ENCODE measurements at places on chromosomes 4 and X.

DNA sequence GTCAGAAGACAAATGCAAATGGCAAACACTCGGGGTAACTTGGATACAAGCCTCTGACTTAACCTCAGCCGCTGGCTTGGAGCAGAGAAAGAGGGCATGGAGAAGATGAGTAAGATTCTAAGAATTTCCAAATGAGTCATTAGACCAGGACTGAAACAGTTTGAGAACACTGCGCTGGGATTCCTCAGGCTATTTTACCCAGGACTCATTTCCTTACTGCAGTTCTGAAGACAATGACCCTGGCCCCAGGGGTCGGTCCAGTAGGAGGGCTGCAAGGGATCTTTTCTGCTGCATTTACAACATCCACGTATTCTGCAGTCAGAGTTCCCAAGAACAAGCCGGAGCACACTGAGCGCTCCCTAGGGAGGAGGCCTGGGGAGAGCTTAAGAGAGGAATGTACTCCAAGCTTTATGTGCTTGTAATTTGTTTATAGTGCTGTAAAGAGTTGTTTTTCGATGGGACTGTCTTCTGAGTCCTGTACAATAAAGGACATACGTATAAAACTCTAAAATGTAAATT is 27.3 kb upstream of the SORBS2 start:
- peak; percentile 97 for DNase-seq

DNA sequence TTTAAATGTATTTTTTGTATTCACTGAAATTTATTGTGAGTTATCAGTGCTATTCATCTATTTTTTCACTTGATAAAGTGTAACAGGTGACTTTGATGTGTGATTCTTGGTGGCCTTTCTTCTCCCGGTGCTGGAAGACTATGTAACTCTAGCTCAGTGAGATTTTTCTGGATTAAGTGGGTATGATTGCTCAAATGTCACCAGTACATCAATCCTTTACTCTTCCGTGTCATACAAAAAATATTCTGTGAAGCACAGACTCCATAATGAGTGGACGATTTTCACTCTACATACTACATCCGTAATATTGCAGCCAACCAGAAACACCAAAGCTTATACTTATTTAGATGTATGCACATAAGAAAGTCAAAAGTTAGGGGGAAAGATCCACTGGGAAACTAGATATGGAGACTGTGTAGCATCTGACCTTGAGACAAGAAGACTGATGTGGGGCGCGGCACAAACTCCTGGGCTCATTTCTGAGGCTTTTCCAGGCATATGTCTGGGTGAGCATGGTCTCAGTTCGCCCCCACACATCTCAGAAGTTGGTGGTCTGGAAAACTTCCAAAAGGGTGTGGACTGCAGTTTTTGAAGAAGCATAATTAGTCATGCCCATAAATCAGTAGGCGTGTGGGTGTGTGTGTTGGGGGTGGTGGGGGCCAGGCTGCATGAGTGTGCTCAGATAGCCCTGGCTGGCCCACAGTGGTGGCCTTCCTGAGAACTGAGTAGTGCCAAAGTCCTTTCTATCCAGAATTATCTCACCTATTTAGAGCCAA is 53.9 kb upstream of the TENM3 start:
- peak; percentile 31 for DNase-seq

DNA sequence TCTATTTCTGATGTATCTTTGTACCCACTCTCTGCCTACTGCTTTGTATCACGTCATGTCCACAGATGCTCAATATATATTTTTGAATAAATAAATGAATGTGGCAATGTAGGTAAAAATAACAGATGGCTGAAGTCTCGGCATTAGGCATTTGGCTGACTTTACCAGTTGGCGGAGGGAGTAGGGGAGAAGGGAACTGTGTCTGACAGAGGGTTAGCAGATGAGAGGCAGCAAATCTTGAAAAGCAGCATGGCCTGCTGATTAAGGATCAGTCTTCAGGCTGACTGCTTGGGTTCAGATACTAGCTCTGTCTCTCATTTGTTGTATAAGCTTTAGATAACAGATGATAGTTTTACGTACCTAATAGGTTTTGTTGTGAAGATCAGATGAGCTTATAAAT is 31.9 kb upstream of the RASGEF1B start:
- no peak for DNase-seq

DNA sequence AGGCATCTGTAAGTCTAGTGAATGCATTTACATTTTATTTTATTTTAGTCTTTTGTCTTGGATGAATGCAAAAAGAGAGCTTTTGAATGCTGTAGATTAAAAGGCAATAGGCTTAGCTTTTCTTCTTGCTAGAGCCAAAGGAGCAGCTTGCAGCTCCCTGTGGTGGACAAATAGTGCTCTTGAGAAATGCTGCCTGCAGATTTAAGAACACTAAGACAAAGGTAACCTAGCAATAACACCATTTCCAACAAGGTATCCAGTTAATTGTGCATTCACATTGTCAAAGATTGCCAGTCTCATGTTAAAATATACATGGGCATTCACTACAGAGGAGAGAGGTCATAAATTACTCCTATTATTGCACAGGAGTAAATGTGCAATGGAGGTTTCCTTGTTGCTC is 859.2 kb upstream of the PRKX start:
- DNase-seq: no peak

- DNase-seq: no peak
These were observed 52.6 kb downstream of the SGMS2 start for GRCh38 chr4:107877361-107877760.

DNA sequence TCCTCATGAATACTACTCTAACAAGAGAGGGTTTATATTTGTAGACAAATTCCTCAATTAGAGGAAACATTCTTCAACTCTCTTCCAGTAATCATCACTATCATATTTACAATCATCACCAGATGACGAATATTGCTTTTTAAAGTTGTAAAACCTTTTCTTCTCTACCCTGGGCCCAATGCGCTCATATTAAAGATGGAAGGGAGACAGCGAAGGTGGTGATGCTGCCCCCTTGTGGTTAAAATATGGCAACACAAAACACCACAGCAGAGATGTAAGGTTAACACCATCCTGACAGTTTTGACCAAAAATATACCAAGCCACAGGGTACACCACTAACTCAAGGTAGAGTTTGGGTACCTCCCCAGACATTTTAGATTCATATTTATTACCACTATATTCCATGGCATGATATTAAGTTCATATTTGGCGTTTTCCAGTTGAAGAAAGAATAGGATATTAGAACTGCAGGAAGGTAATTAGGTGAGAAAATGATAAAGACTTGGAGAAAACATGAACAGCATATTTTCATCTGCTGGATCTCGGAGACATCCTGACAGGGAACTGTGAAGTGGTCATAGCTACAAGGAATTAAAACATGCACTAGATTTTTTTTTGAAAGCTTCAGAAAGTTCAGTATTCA is 72.8 kb downstream of the SLC9A7 start:
- DNase-seq: no peak

- DNase-seq: no peak
These were observed 606.8 kb upstream of the KLHL4 start for GRCh38 chrX:86910602-86911311.

DNA sequence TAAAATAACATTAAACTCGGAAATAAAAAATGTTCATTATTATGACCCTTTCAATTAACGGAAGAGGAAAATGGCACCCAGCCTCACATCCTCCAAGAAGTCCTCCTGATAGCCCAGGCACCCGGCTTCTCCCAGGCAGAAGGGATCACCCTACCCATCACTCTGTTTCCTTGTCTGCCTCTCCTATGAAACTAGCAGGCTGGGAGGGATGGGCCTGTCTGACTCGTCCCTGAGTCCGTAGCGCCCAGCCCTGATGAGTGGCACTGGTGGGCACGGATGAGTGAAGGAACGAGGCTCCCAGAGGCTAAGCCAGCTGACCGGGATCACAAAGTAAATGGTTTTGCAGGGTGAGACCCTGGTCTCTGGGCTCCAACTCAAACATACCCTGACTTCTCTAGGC is 28.6 kb upstream of the KIAA0232 start:
- no peak for DNase-seq

DNA sequence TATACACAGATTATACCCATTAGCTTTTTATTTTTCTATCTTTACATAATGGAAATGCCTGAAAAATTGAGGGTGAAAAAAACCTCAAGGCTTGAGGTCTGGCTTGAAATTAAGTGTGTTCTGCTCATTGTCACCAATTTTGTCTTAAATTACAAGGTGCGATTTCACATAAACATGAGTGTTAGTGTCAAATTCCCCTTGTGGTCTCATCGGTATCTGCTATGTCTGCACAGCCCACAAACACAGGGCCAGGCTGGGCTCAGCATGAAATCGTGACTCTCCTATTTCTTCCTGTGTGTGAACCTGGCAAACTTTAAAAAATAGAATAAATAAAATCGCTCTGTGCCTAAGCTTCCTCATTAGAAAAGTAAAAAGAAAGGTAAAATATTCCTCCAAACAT is 109.1 kb downstream of the CRLF2 start:
- DNase-seq: no peak

GRCh38 chr4:101191302-101192098 is 155.8 kb downstream of the PPP3CA start:
- DNase-seq: no peak

- no peak for DNase-seq
These were observed 100.6 kb downstream of the KCNIP4 start for GRCh38 chr4:21848021-21848420.

- no peak for DNase-seq
These were observed 94.5 kb downstream of the ABLIM2 start for GRCh38 chr4:8063974-8064563.

DNA sequence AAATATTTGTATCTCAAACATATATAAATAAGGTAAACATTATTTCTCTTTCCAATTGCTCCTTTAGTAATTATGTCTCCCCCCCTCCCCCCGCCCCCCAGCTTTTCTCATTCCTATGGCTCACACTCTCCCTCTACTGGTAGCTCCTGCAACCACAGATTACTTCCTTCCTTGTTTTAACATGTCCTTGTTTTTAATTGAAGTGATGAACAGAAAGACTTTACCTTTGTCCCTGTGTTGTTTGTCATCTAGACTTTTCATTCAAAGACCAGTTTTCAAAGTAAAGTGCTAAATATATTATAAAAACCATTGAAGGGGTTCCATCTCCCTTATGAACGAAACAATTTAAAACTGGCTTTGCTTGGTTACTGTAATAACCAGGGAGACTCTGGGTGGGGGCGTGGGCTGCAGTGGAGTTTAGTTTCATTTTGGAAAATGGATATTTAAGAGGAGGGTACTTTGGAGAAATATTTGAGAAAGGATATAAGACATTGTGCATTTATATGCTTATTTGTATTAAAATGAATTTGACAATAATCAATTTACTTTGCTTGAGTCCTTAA is 352.9 kb downstream of the RAPGEF2 start:
- DNase-seq: no peak

- no peak for DNase-seq
These were observed 2.0 kb downstream of the GTPBP6 start for GRCh38 chrX:316351-317325.

DNA sequence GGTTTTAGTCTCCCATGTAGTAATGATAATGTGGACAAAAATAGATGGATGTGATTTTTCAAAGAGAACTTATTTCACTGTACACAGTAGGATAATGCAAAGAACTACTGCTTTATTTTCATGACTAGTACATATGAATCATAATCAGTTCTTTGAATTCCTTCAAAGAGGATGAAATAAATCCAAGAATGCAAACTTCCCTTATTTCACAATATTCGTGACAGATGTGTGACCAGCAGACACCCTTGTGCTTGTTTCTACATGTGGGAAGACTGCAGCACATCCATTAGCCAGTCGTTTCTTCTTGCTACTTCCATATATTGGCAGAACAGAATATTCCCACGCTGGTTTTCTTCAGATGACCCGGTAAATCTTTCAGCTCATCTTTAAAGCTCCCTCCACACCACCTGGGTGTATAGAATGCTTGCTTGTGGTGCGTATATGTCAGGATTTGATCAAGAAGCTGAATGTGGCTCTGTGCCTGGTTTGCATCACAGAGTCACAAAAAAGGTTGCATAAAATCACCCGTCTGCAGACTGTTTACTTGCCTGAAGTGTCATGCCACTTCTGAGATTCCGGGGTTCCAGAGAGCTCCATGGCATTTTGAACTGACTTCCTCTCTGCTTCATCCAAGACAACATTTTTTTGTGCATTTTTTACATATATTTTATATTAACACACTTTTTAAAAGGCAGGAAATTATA is 47.7 kb upstream of the FAT4 start:
- no peak for DNase-seq

DNA sequence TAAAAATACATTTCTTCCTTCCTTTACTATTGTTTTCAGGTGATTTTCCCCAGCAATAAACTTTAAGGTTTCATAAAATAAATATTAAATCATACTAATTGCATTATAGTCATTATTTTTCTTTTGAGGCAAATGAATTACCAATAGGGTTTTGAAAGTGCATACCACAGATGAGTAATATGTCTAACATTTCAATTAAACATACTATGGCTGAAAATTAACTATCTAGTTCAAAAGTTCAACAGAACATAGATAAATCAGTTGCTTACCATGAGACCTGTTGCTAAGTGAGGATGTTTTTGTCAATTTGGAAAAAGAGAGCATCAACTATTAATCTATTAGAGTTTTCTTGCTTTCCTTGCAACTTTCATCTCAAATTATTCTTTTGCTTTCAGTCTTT is 35.0 kb downstream of the NPY5R start:
- DNase-seq: peak; percentile 61

DNA sequence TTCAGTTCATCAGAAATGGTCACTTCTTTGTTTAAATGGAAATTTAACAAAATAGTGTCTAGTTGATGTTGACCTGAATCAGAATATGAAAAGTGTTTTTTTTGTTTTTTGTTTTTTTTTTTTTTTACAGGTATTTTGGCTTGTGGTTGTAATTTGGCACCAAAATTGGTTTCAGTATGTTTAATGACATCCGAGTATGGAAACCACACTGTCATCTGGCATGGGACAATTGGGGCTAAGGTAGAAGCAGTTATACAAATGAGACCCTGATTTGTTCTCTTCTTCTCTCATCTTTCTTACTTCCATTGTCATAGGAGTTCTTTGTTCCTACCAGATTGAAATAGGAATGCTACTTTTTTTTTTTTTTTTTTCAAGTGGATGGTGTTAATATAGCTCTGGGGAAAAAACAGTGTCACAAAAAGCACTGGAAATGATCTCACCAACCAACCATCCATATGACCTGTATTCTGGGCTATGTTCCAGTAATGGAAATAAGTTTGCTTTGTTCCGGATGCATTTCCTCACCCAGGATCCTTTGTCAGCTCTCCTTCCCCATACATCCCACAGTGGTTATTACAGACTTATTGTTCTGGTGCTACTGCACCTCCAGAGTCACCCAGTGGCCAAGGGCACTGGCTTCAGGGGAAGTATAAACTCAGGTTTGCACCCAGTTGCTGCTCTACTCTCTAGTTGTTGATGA is 95.8 kb downstream of the ATXN3L start:
- peak; percentile 82 for DNase-seq
